Osteocyte (in vitro differentiated cells): ENCODE measurements at places on chromosomes 16 and 17. TPM values are rescaled to one million over a fixed set of nuclear protein-coding genes. Genes with fewer than 3 reads are reported as not detected.

- H3K36me3 ChIP-seq: peaks cover 6% of the 10 kb centered on the region
- H3K27ac ChIP-seq: no peak overlapping the region
- no peaks in the 10 kb centered on the region for H3K27me3 ChIP-seq
- H3K4me1 ChIP-seq: peaks cover 11% of the 10 kb centered on the region
Observed at GRCh38 chr17:83009414-83010205, 69.8 kb upstream of the METRNL start.

Gene KRTAP1-5
- total RNA-seq: not detected in 2 replicates

GRCh38 chr17:9183306-9183705 is 162.0 kb downstream of the NTN1 start:
- H3K4me1 ChIP-seq: peaks cover 4% of the 10 kb centered on the region
- no peak overlapping the region for H3K4me3 ChIP-seq
- DNase-seq: no peak
- no peak overlapping the region for H3K27ac ChIP-seq

DNA sequence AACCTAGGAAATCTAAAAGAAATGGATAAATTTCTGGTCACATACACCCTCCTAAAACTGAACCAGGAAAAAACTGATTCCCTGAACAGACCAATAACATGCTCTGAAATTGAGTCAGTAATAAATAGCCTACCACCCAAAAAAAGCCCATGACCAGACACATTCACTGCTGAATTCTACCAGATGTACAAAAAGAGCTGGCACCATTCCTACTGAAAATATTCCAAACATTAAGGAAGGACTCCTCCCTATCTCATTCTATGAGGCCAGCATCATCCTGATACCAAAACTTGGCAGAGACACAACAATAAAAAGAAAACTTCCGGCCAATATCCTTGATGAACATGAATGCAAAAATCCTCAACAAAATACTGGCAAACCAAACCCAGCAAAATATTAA is 52.9 kb downstream of the TTC19 start:
- H3K4me1 ChIP-seq: peaks cover 6% of the 10 kb centered on the region
- H3K27ac ChIP-seq: peak overlapping the region; percentile 52
- DNase-seq: no peak
- H3K4me3 ChIP-seq: no peak overlapping the region

- no peaks in the 10 kb centered on the region for H3K27me3 ChIP-seq
- no peaks in the 10 kb centered on the region for H3K36me3 ChIP-seq
- DNase-seq: no peak
- no peak overlapping the region for H3K27ac ChIP-seq
- peaks cover 4% of the 10 kb centered on the region for H3K4me1 ChIP-seq
Observed at GRCh38 chr16:64089697-64090096, 1032.2 kb downstream of the CDH11 start.

- no peak overlapping the region for H3K4me3 ChIP-seq
- DNase-seq: no peak
- H3K36me3 ChIP-seq: no peaks in the 10 kb centered on the region
- H3K27ac ChIP-seq: no peak overlapping the region
- H3K27me3 ChIP-seq: no peaks in the 10 kb centered on the region
Observed at GRCh38 chr16:85562093-85562786, 50.9 kb upstream of the GSE1 start.

Gene TEX19
- not detected in 2 replicates for total RNA-seq

GRCh38 chr17:57605675-57606105 is 139.4 kb downstream of the CCDC182 start:
- no peak for DNase-seq
- no peak overlapping the region for H3K4me3 ChIP-seq
- peak overlapping the region; percentile 40 for H3K27ac ChIP-seq
- H3K27me3 ChIP-seq: no peaks in the 10 kb centered on the region

Gene HSD17B2
- total RNA-seq: 0.40 TPM in 1 of 2 replicates, not detected in the other

DNA sequence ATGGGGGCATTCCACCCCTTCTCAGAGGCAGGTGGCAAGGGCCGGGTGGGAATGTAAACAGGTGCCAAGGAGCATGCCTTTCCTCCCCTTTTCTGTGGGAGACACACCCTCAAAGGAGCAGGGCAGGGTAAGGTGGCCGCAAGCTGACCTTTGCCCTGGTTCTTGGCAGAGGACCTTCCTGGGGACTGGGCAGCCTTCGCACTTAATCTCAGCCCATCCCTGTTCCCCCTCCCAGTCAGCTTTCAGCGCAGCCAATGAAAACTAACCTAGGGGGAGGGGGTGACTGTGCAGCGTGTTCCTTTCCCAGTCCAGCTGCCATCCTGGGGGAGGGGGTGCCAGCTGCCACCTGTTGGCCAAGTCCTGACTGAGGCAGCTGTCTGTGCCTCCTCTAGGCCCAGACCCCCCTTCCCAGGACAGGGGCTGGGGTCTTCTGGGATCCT is 2.8 kb downstream of the TRAF4 start:
- peaks cover 9% of the 10 kb centered on the region for H3K36me3 ChIP-seq
- H3K27me3 ChIP-seq: no peaks in the 10 kb centered on the region
- H3K4me1 ChIP-seq: peaks cover 37% of the 10 kb centered on the region
- peak overlapping the region; percentile 89 for H3K4me3 ChIP-seq
- peak overlapping the region; percentile 89 for H3K27ac ChIP-seq

- no peaks in the 10 kb centered on the region for H3K27me3 ChIP-seq
- DNase-seq: no peak
- no peaks in the 10 kb centered on the region for H3K4me1 ChIP-seq
- no peaks in the 10 kb centered on the region for H3K36me3 ChIP-seq
- H3K4me3 ChIP-seq: no peak overlapping the region
Observed at GRCh38 chr16:77888871-77889270, 100.5 kb downstream of the VAT1L start.

GRCh38 chr16:83882163-83882885 is 16.6 kb upstream of the MLYCD start:
- DNase-seq: no peak
- H3K4me3 ChIP-seq: no peak overlapping the region
- H3K27me3 ChIP-seq: peaks cover 36% of the 10 kb centered on the region
- H3K27ac ChIP-seq: no peak overlapping the region
- no peaks in the 10 kb centered on the region for H3K36me3 ChIP-seq
- H3K4me1 ChIP-seq: no peaks in the 10 kb centered on the region

Gene IRX5
- 3.6 and 4.3 TPM in 2 replicates for total RNA-seq
